ENCODE measurements at places on chromosomes 3 and 15.

DNA sequence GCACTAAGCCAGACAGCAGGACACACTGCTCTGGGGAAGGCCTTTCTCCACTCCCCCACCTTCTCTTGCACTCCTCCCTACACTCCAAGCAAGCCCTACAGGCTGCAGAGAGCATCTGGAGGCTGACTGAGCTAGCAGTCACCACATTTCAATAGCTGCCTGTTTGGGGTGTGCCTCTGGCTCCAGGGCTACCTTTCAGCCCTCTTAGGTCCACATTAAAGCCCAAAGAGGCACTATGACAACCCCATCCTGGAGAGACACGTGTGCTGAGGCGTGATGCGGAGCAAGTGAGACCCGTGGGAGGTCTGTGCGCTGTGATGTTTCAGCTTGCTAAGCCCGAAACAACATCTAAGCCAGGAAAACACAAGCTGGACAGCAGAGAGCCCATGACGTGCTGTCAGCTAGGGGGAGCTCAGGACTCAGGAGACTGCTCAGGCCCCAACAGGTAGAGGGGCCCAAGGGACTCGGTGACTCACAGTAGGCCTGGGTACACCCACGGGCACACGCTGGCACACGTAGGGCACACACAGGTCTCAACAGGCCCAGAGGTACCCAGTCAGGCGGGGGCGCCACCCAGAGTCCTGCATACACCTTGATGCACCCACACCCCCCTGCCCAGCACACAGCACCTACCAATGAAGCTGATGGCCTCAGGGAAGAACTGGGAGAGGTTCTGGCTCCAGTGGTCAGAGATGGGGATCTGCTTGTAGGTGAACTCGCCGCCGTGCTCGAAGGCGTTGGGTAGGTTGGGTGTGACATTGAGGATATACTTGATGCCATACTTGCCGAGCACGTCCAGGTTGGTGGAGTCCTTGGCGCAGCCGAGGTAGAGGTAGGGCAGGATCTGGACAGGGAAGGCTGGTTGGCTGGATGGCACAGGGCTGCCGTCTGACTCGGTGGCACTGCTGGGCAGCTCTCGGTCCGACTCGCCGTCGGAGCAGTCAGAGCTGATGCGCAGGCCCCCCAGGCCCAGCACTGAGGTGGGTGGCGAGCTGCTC lies 2.8 kb downstream of the DUSP7 start:
- no peak for DNase-seq

- no peak for DNase-seq
Measured at GRCh38 chr3:38543586-38543985, 47.4 kb downstream of the EXOG start.

DNA sequence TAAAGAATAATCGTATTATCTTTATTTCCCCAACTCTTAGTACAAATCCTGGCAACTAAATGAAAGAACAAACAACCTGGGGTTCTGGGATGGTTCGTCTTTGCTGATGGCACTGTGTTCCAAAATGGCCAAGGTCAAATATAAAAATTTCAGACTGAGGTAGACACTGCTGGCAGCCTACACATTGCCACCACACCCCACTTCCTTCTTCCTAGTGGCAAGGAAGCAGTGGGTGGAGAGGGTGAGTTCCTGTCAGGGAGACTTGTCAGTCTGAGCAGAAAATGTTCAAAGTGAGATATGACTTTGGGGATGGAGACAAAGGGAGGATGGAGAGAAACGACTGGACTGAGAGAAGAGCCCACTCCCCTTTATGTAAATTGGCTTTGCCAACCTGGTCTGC lies 69.6 kb downstream of the LMCD1 start:
- DNase-seq, result no peak

DNA sequence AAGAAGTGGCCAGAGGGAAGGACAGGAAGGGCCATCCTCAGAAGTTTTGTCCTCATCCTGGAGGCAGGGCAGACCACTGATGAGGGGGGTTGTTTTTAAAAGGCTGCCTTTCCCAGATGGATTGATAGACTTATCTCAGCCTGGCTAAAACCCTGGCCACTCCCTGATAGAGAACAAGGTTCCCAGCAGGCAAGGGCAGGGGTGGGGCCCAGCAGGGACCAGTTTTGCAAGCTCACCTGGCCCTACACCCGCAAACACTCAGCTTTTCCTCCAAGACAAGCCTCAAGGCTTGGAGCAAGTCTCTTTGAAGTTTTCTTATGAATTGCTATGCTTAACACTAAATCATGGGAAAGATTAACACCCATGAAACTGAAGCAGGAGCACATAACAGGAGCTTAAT lies 9.1 kb downstream of the LIPC start:
- DNase-seq, result no peak

- no peak for DNase-seq
Measured at GRCh38 chr15:100786139-100786531, 93.5 kb upstream of the ALDH1A3 start.

DNA sequence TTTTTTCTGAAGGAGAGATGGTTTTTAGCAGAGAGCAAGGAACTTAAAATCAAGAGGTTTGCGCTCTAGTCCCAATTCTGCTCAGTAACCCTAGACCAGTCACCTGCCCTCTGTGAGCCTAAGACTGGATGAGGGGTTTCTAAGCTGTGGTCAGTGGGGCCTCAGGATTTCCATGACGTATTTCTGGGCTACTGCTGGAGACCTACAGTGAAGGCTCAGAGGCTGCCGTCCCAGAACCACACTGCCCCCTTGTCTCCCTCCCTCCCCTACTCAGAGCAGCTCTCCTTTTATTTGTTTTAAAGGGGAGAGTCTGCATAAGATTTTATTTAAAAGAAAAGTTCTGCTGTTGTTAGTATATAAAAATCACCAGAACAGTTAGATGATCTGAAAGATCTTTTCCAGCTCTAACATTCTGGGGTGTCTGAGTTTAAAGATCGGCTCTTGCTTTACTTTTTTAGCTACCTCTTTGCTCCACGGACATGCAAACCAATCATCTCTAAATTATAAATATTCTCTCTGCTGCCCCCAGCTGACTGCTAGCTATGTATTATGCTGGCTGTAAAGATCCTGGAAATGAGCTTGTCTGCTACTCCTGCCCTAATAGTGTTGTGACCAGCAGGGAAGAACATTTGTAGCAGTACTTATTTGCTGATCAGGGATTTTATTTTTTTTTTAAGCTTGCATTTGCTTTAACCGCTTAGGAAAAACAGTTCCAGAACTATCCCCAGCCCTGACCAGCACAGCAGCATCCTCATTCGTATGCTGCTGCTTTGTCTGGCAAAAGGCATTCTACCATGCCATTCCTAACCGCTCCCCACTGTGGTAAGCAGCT lies 28.6 kb upstream of the NDUFB4 start:
- DNase-seq, result no peak

GRCh38 chr3:53790470-53790869 lies 55.7 kb downstream of the CHDH start:
- no peak for DNase-seq

DNA sequence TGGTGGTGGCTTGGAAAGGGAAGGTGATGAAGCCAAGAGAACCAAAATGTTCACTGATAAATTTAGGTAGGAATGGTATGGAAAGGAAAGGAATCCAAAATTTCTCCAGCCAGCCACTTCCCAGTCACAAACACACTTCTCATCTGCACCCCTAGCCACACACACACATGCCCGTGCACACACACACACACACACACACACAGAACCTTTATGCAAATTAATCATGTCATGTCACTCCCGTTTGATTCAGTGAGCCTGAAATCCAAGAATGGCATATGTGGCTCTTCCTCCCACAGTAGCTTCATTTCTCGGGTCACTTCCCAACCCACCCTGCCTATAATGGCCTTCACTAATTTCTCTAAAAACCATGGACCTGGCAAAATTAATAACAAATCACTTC lies 3.1 kb upstream of the HLTF start:
- no peak for DNase-seq

- DNase-seq, result no peak
Measured at GRCh38 chr3:64687086-64687780, 567 bp downstream of the ADAMTS9 start.

DNA sequence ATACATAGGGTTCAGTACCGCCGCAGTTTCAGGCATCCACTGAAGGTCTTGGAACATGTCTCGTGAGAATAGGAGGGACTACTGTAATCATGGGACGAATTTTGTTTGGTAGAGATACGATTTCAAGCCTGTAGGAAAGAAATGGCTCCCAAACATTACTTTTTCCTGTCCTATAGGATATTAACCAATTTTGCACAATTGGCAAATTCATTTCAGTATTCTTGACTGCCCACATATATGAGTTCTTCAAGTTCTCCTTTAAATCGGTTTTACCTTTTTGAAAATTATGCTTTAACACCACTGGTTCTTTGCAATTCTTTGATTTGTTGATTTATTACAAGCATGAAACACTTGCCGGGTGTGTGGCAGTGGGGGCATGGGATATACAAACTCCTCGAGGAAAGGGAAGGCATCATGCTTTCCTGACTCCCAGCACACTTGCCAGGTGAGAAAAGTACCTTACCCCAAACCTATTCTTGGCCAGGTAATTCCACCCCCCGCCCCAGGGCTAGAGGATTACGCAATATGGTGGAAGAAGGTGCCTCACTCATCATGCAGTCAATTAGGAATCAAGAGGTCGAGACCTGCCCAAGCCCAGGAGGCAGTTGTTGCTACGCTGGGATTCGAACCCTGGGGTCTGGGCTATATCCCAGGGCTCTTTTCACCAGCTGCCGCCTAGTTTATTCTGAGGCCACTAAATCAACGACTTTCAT lies 584 bp upstream of the LARS2 start:
- DNase-seq, result no peak

DNA sequence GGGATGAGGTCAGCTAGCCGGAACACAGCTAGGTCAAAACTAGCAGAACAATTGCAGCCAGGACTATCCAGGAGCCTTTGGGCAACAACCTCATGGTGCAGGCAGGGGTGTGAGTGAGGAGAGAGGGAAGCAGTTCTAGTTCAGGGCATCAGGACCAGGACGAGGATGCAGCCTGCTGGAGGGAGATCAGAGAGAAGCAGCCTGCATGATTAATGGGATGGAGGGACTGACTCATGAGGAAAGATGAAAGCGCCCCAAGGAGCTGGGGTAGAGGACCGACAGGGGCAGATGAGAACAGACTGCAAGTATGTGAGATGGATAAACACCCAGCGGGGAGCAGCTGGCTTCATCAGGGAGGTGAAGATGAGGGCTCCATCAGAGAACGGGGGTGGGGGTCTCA lies 37.9 kb upstream of the LRTM1 start:
- DNase-seq, result no peak

GRCh38 chr3:170517242-170517945 lies 68.5 kb downstream of the SLC7A14 start:
- no peak for DNase-seq

GRCh38 chr3:105365391-105366325 lies 1.1 kb upstream of the ALCAM start:
- DNase-seq, result no peak

- DNase-seq, result no peak
Measured at GRCh38 chr3:59796456-59796855, 746.6 kb upstream of the CFAP20DC start.

- no peak for DNase-seq
Measured at GRCh38 chr15:66570327-66570726, 4.5 kb upstream of the LCTL start.

- no peak for DNase-seq
Measured at GRCh38 chr3:111936191-111936841, 42.5 kb upstream of the ABHD10 start.

DNA sequence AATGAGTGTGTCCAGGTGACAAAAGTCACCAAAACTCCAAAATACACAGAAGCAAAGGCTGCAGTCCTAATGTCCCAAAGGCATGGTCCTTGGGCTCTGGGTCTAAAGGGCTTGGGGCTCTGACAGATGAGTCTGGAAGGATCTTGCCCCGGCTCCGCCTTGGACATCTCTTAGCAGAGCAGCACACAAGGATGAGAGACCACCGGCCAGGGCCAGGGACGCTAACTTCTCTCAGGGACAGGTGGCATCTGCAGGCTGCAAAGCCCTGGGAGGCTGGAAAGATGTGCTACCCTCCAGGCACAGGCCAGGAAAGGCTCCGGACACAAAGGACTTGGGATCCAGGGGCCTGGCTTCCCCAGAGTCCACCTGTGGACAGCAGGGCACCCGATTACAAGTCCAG lies 14.1 kb upstream of the SHISA5 start:
- DNase-seq, result no peak

DNA sequence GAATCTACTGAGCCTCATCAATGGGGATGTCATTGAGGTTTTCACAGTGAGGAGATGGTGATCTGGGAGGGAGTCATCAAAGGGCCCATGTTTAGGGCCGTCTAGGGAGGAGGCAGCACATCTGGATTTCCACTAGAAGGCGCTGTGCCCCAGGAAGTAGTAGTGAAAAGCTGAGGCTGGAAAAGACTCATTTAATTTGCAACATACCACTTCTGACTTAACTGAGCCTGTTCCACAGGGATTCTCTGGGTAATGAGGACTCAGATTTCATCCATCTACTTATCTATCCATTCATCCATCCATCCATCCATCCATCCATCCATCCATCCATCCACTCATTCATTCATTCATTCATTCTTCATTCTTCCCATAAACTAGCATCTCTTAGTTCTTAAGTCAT lies 17.4 kb upstream of the SHF start:
- DNase-seq, result no peak

GRCh38 chr3:151034303-151034702 lies 51.2 kb upstream of the MED12L start:
- DNase-seq, result no peak

DNA sequence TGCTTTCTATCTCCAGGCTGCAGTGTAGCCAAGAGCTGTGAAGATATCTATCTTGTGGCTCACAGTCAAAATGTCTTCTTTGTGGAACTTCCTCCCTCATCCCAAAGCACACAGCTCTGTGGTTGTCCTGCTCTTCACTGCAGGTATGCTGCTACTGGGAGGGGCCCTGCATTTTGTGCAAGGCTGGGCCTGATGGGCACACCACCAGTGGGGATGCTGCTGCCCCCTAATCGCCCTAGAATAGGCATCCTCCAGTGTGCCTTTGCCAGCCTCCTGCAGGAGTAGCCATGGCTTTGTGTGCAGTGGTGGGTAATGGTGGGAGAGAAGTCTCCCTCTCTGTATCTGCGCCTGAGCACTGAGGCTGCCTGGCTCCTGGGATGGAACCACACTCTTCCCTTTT lies 297.3 kb downstream of the DOCK3 start:
- DNase-seq, result no peak

GRCh38 chr3:14617508-14618023 lies 34.0 kb upstream of the CCDC174 start:
- DNase-seq, result no peak
